Muscle of leg (tissue), 16 donors: ENCODE measurements at places on chromosomes 3 and 15.

DNA sequence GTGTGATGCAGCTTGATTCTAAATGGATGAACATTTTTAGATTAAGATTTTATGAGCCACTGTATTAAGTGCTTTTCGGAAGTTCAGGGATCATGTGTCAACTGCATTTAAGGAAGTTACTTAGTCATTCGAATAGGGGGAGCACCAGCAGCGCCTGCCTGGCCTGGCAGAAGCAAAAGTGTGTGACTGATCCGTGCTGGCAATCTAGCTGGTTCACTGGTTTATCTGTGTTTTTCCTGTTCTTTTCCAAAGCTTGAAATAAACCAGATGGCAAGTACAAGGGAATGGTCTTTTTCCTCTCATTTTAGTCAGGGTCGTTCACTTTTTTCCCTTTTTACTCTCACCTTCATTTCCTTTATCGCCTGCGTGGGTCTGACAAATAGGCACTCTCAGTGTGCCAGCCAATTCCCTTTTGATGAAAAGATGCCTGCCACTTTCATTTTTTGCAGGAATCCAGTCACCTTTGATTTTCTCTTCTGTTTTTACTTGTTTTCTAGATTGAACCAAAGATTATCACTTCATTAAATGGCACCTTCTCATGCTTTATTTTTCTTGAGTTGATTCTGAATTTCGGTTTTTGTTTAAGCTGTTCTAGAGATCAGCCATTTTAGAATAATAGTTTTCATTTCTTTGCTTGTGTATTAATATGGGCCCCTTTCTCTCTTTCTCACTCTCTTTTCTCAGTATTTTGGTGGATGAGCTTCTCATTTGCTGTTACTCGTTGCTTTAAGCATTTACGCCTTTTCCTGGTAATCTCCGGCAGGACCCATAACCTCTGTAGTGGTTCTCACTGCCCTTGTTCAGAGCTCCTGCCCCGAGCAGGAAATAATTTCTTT lies 2.8 kb downstream of the ABHD2 start:
- peak overlapping the region; percentile 9 for H3K4me3 ChIP-seq
- H3K36me3 ChIP-seq: no peaks in the 10 kb centered on the region
- DNase-seq: peak; percentile 78
- peak overlapping the region; percentile 88 for H3K27ac ChIP-seq
- no peaks in the 10 kb centered on the region for H3K27me3 ChIP-seq

GRCh38 chr15:83653639-83654378 lies at the start of gene ADAMTSL3:
ADAMTSL3 (plus strand) TSS chr15:83654123; CDS start chr15:83655762, 1,639 bp downstream.
- peak; percentile 83 for DNase-seq
- H3K4me3 ChIP-seq: peak within 1 kb of the TSS; percentile 77
- peaks cover 32% of the 10 kb centered on the region for H3K27me3 ChIP-seq
- peak within 1 kb of the TSS; percentile 77 for H3K27ac ChIP-seq
- peaks cover 32% of the 10 kb centered on the region for H3K4me1 ChIP-seq

DNA sequence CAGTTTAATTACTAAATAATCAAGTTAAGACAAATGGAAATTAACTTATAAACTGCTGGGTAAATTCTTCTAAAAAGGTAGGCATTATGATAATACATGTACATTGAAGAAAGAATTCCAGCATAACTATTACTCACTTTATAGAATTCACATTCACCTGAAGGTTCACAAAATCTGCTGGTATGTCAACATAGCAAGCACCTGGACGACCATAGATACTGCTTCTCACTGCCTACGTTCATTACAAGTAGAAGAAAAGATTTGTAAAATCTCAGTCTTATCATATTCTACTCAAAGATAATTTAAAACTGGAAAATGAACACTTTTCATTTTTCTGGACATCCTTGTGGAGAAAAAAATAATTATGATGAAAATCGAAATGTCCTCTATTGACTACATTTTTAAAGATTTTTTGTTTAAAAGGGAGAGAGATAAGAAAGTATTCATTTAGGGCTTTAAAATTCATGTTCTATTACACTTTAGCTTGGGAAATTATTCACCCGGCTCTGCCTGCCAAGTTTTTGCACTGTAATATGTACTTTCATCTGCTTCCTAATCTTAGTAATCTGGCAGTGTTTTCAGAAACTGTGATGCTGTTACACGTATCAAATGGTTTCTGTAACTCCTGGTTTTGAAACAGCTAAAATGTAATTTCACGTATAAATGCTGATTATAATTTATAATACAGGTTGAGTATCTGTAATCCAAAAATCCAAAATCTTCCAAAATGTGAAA lies 16.1 kb downstream of the HACL1 start:
- H3K27me3 ChIP-seq: no peaks in the 10 kb centered on the region
- peaks cover 24% of the 10 kb centered on the region for H3K36me3 ChIP-seq
- no peak overlapping the region for H3K27ac ChIP-seq

DNA sequence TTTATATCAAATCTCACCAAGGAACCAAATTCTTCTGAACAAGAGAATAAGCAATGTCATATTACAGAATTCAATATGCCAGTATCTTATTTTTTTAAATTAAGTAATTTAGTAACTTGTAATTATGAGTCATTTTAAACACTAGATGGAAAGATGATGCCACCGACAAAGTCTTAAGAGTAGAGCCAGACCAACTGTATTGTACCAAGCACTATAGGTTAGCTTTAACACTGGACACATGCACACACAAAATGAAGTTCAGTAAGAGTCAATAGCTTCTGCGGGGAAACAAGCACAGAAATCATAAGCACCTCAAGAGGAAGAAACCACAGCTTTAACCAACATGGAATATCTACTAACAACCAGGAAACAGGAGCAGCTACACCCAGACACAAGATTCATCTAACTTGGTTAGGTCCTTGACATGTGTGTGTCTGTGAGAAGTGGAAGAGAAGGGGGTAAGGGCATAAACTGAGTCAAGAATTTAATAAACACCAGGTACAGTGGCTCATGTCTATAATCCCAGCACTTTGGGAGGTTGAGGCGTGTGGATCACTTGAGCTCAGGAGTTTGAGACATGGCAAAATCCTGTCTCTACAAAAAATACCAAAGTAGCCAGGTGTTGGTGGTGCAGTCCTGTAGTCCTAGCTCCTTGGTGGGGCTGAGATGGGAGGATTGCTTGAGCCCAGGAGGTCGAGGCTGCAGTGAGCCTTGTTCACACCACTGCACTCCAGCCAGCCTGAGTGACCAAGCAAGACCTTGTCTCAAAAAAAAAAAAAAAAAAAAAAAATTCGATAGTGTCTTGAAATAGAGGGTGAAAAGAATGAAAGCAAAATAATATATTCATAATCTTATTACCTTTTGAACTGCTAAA lies 28.9 kb downstream of the DENND4A start:
- H3K4me1 ChIP-seq: no peaks in the 10 kb centered on the region
- H3K27ac ChIP-seq: no peak overlapping the region
- no peaks in the 10 kb centered on the region for H3K27me3 ChIP-seq
- H3K4me3 ChIP-seq: no peak overlapping the region

DNA sequence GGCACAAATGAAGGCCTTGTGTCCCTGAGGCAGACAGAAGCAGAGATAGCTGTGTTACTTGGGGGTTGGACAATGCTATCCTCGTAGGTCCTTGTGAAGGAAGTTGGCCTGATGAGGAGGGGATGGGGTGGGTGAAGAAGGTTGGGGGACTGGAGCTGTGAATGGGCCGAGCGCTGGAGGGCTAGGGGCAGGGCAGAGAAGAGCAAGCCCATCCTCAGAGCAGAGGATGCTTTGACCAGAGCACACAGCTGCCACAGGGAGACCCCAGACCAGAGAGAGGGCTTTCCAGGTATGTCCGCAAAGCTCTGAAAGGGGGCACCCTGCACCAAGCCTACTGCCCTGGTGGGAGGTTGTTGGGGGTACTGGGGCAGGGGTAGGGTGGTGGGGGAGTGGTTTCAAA lies 5.7 kb upstream of the TBC1D2B start:
- no peak overlapping the region for H3K4me3 ChIP-seq
- H3K27ac ChIP-seq: no peak overlapping the region
- no peaks in the 10 kb centered on the region for H3K36me3 ChIP-seq
- no peaks in the 10 kb centered on the region for H3K27me3 ChIP-seq
- DNase-seq: no peak
- H3K4me1 ChIP-seq: peaks cover 28% of the 10 kb centered on the region

GRCh38 chr3:41405466-41405865 lies 206.2 kb downstream of the CTNNB1 start:
- no peaks in the 10 kb centered on the region for H3K36me3 ChIP-seq
- no peak overlapping the region for H3K4me3 ChIP-seq
- H3K27me3 ChIP-seq: no peaks in the 10 kb centered on the region
- H3K4me1 ChIP-seq: no peaks in the 10 kb centered on the region
- DNase-seq: no peak

DNA sequence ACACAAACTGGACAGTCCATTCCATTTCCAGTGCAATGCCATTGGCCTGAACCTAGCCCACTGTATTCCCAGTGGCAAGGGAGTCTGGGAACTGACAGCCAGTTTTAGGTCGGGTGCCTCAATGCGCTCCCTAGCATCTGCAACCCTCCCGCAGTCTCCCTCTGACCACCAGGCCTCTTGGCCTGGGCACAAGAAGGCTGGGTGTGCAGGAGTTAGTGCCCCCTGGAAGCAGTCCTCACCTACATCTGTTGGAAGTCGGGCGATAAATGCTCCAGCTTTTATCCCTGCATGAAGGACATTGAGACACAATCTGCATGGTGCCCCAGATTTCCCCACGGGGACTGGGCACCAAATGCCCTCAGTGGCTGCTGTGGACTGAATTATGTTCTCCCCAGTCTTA lies 12.7 kb downstream of the C3orf22 start:
- H3K4me3 ChIP-seq: no peak overlapping the region
- H3K36me3 ChIP-seq: no peaks in the 10 kb centered on the region
- DNase-seq: no peak
- H3K4me1 ChIP-seq: peaks cover 28% of the 10 kb centered on the region
- no peak overlapping the region for H3K27ac ChIP-seq

DNA sequence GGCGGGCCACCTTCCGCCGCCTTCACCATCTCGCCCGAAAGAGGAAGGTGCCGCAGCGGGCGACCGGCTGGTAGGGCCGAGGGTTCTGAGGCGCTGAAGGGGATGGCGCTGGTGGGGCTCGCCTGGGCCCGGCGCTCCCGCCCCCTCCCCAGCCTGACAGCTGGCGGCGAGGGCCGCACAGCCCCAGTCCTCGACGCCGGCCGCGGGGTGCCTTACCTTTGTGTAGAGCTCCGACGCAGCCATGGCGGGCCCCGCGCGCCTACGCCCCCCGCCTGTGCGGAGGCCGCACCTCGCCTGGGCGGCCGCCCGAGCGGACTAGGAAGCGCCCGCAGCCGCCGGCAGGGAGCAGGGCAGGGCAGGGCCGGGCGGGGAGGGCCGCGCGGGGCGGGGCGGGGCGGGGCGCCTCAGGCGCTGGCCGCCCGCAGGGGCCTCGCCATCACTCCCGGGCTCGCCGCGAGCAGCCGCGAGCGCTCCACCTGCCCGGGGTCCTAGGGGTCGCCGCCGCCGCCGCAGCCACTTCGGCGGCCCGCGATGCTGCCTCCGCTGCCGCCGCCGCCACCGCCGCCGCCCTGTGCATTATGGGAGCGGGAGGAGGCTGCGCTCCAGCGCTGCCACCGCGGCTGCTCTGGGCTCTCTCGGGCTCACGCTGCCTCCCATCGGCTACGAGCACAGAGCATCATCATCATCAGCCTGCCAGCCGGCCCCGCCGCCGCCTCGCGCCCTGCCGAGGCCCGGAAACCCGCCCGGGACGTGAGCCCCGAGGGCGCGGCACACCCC lies at the start of gene MYO5A:
Gene MYO5A (minus strand): TSS at position 317 of the 777 bp plus-strand sequence. CDS start 74 bp downstream, at position 243.
- peak; percentile 73 for DNase-seq
- no peak within 1 kb of the TSS for H3K27ac ChIP-seq
- no peaks in the 10 kb centered on the region for H3K36me3 ChIP-seq
- H3K27me3 ChIP-seq: peaks cover 39% of the 10 kb centered on the region
- peak within 1 kb of the TSS; percentile 54 for H3K4me3 ChIP-seq

DNA sequence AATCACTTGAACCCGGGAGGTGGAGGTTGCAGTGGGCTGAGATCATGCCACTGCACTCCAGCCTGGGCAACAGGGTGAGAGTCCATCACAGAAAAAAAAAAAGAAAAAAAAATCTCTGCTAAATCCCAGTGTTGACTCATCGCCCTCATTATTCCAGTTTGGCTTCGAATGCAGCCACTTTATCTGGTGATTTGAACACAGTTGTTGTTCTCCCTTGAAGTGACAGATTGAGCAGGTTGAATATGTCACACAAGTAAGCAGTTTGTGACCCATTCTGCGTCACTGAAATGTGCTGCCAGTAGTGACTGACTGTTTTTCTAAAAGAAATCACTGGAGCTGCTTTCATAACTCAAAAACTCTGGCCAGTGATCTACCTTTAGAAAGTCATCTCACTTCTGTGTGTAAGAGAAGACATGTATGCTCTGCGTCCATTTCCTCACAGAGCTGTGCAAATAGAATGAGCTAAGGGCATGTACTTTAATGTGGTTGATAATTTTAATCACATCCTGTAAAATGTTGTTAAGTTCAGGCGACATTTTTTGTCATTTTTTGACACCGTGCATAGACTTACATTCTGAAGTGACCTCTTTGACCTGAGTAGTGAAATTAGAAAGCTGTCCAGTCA lies 12.5 kb downstream of the DOCK3 start:
- no peak for DNase-seq
- H3K27ac ChIP-seq: no peak overlapping the region
- H3K27me3 ChIP-seq: peaks cover 2% of the 10 kb centered on the region

DNA sequence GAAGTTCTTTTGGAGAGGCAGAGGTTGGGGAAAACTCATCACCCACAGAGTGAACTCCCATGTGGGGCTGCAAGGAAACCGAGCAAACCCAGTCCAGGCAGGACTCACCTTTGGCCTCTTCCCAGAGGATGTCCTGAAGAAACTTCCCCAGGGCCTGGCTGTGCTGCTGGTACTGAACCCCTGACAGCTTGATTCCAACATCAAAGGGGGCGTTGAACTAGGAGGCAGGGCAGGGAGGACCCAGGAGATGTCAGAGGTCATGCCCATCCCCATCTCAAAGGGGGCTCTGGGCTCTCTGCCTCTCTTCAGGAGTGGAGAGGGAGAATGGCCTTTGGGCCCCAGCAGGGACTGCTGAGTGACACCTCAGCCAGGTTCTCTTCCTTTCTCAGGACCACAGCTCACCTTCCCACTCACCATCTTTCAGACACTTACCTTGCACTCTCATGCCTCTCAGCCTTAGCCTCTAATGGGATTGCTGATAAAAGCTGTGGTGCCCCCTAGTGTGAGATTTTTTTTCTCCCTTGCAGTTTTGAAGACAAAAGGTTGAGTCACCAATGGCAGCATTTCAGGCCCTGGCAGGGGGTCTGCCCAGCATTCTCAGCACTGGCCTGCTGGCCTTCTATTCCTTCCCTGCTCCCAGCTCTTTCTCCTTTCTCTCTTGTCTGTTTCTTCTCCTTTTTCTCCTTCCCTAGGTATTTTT lies 6.0 kb downstream of the GHRL start:
- no peak overlapping the region for H3K27ac ChIP-seq
- H3K27me3 ChIP-seq: no peaks in the 10 kb centered on the region
- peaks cover 58% of the 10 kb centered on the region for H3K36me3 ChIP-seq

GRCh38 chr3:73827725-73828211 lies 203.0 kb upstream of the PDZRN3 start:
- no peak overlapping the region for H3K4me3 ChIP-seq
- DNase-seq: peak; percentile 22
- H3K27me3 ChIP-seq: no peaks in the 10 kb centered on the region
- no peaks in the 10 kb centered on the region for H3K36me3 ChIP-seq

DNA sequence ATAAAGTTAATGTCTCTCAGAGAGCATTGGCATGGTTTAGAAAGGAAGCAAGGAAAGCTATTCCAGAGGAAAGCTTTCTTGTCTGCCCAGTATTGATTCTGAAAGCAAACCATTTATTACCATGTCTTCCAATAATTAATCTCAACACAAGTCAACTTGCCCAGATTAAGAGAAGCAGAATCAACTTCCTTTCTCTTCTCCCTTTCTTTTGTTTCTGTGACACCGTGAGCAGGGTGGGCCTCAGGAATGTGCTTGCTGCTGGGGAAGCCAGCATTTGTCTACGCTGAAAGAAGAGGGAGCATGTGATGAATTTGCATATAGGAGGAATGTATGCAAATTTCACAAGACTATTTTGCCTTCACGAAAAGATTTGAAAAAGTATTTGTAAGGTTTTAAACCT lies 368.6 kb upstream of the ROPN1 start:
- peak overlapping the region; percentile 31 for H3K27ac ChIP-seq
- peaks cover 8% of the 10 kb centered on the region for H3K4me1 ChIP-seq
- peak; percentile 35 for DNase-seq
- H3K4me3 ChIP-seq: no peak overlapping the region
- H3K36me3 ChIP-seq: no peaks in the 10 kb centered on the region
